ENCODE measurements at places on chromosomes 12 and 14.

DNA sequence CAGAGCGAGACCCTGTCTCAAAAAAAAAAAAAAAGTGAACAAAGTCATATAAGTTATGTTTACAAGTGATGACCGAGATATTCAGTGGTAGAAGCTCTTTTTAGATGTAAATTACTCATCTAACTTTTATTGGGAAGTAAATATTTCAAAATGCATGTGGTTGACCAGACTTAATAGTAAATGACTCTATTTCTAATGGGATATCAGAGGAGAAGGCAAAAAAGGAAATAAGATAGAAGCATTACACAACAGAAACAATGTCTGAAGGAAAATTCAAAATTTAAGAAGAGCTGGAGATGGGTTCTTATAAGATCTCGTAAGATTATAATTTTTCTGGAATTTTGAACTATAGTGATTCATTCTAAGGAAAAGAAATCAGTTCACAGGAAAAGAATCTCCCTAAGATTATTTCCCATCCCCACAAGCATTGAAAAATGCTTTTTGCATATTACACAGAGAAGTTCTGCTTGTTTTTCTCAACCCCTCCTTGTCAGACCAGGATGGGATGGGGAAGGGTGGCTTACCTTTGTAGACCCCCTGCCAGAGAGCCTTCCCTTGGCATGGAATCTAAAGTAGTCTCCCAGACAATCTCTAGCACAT is 63.1 kb upstream of the STK38L start:
- no peak for DNase-seq

- DNase-seq = no peak
Observed at GRCh38 chr12:51661836-51662235, 70.8 kb downstream of the SCN8A start.

GRCh38 chr12:98109266-98109665 is 406.1 kb upstream of the TMPO start:
- no peak for DNase-seq

GRCh38 chr12:104680070-104680469 is 223.3 kb downstream of the CHST11 start:
- DNase-seq = no peak

- DNase-seq = no peak
Observed at GRCh38 chr12:86666316-86666715, 410.1 kb upstream of the MGAT4C start.

DNA sequence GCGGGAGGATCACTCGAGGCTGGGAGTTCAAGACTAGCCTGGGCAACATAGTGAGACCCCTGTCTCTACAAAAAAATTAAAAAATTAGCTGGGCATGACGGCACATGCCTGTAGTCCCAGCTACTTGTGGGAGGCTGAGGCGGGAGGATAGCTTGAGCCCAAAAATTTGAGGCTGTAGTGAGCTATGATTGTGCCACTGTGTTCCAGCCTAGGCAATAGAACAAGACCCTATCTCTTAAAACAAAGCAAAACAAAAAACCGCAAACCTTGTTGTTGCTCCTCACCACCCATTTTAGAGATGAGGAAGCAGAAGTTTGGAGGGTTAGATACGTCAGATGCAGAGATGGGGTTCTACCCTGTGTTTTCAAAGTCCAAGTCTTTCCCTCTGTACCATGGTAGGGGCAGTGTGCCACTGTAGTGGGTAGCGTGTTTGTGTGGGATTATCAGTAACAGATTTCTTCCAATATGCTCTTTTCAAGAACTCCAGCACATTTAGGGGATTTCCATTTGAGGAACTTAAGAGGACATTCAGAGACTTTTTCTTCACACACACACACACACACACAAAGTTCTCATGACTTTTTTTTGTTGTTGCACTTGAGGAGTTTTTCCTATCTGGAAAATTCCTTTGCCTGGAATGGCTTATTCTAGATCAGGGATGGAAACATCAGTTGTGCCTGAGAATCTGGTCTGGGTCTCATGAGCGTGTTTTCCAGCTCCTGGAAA is 186.5 kb downstream of the CHST11 start:
- no peak for DNase-seq

GRCh38 chr14:103186241-103186822 is 63.1 kb downstream of the TNFAIP2 start:
- no peak for DNase-seq

- DNase-seq = no peak
Observed at GRCh38 chr12:92470608-92471021, 232.2 kb upstream of the PLEKHG7 start.

DNA sequence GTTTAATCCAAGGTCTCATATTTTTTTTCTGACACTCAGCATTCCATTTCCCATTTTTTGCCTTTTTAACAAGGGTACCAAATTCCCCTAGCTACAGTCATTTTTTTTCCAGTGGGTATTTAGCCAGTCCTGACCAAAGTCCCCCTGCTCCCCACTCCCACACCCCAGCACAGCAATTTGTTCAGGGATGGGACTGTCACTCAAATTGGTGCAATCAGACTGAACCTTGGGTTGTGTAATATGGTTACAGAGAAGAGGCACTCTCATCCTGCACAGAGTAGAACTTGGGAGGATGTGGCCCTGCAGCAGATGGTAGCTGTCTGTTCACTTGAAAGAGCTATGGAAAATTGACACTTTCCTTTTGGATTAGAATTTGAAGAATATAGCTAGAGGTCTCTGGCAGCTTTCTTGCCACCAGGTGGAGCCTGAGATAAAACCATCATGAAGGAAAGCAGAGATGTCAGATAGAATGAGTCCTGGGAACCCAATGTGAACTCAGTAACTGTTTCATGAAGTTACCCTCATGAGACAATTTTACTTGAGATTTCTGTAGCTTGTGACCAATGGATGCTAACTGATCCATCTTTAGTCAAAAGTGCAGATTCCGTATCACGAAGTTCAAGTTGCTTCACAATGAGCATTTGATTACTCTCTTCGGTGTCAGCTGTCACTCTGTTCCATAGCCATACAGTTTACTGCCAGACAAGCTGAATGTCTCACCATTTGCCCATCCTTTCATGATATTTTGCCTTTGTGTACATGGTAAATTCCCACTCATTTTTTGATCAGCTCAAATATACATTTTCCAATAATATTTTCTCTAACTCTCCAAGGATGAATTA is 394.0 kb upstream of the SYT1 start:
- no peak for DNase-seq

DNA sequence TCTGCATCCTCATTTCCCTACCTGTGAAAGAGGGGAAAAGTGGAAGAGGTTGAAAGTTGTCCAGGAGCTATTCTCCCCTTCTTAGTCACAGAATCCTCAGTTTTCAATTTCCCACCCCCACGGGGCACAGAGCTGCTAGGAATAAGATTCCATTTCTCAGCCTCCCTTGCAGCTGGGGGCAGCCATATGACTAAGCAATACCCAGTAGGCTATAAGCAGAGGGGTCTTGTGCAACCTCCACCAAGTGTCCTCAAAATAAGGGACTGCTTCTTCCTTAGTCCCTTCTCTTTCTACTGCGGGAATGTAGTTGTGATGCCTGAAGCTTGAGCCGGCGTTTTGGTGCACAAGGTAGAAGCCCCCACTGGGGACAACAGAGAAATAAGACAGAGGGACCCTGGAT is 40.9 kb downstream of the VWF start:
- no peak for DNase-seq

- no peak for DNase-seq
Observed at GRCh38 chr14:36221112-36221511, 44.6 kb upstream of the PTCSC3 start.

- DNase-seq = no peak
Observed at GRCh38 chr14:42045383-42045782, 438.7 kb downstream of the LRFN5 start.

DNA sequence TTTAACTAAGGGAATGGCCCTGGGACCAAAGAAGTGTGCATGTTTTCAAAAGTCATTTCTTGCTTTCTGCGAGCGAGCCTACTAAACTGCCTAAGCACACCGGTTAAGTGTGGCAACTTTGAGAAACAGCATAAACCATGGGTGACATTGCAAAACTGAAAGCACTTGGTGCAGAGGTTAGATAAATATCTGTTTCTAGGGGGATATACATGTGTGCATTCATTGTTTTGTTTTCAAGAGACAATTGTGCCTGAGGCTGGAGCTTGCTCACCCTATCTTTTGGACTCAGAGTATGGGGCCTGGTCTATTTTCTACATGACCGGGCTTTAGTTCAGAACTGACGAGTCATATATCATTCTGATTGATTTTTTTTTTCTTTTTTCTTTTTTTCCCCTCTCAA is 923.4 kb downstream of the NRXN3 start:
- DNase-seq = no peak

- DNase-seq = no peak
Observed at GRCh38 chr14:104955396-104955770, 22.8 kb downstream of the AHNAK2 start.
